ENCODE measurements at places on chromosomes 11 and 22.

- no peak for DNase-seq
Observed at GRCh38 chr22:38207898-38208432, 6.2 kb downstream of the MAFF start.

DNA sequence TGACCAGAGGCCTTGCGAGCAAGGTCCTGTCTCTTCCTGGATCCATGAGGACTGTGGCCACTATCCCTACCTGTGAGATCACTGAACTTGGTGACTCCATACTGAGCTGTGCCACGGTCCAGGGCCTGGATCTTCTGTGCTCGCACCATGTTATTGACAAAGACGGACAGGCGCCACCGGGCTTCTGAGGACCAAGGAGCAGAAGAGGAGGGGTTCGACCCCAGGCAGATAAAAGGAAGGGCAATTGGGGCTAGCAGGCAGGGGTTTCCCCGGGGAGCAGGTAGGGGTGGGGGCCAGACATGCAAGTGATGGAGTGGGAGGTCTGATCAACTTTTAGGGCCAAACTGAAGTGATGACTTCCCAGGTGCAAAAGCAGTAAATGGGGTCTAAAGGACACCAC is 2.2 kb downstream of the CTSF start:
- no peak for DNase-seq

GRCh38 chr11:15687342-15687741 is 572.6 kb downstream of the INSC start:
- no peak for DNase-seq

DNA sequence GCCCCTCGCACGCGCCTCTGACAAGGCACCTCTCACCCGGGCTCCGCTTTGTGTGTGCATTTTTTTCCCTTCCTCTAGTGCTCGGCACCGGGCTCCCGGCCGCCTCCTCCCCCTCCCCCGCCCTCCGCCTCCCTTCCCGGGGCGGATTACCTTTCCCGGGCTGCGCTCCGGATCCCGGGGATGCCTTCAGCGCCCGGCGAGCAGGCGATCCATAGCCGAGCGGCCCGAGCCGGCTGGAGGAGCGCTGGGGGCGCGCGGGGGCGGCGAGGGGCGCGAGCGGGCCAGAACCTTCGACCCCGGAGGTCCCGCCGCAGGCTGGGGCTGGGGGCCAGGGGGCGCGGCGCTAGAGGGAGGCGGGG is 282 bp downstream of the MPPED2 start:
- DNase-seq, result no peak

DNA sequence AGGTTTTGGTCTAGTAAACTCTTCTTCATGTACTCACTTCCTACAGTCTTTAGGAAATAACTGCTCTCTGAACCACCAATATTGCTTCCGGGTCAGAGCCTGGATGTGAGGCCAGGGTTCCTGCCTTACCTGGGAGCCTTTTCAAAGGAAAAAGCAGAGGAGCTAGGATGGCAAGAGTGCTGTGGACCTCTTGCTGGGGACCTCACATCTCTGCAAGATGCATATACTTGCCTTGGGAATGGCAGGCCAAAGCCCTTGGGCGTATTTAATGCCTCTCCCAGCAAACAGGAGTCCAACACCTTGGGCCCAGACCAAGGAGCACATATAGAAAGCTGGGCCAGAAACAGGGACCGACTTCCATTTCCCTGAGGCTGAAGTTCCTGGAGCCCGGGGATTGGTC is 5.3 kb downstream of the GLB1L2 start:
- DNase-seq, result no peak

GRCh38 chr11:17498058-17498457 is 21.4 kb upstream of the ABCC8 start:
- DNase-seq, result peak; percentile 57

DNA sequence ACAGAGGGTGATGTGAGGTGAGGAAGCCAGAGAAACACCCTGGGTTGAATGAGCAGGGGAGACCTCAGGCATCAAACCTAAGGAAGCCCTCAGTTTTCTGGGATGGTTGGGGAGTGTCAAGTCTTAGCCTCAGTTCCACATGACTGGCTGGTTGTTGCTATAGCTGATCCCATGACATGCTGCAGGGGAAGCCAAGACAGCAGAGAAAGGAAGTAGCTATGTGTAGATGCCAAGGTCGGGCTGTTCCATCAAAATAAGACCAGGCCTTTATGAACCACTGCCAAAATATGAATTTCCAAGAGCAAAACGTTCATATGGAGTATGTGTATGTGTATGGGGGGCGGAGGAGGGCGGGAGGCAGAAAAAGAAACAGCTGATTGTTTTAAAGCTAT is 11.6 kb downstream of the CD59 start:
- DNase-seq, result no peak

DNA sequence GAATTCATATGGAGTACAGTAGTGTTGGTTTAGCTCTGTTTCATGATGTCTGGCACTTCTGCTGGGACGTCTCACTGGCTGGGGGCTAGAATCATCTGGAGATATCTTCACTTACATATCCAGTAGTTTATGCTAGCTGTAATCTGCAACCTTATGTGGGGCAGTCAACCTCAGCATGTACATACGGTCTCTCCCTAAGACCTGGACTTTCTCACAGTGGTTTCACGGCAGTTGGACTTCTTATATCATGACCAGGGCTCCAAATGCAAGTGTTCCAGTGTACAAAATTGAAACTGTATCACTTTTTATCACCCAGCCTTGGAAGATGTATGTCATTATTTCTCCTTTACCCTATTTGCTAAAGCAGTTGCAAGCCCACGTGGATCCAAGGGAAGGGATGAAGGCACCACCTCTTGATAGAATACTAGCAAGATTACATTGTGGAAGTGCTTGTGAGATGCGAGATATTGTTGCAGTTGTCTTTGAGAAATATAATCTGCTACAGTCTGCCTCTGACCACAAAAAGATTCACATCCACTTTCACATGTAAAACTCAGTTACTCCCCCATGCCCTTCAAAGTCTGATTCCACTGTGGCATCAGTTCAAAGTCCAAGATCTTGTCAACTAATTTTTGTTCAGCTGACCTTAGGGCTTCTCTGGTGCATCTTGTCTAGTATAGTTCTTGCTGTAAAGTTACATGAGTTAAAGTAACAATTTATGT is 316.6 kb upstream of the NCAM1 start:
- no peak for DNase-seq

DNA sequence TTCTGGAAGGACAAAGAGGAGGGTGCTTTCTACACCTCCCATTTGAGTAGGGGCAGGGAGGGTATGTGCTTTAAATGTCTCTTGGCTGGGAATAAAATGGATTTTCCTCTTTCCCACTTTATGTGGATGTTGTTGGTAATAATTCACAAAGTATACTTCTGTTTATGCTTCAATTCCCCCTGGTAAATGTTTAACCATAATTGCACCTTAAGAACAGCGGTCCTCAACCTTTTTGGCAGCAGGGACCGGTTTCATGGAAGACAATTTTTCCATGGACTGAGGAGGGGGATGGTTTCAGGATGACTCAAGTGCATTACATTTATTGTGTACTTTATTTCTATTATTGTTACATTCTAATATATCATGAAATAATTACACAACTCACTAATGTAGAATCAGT is 4.0 kb upstream of the TP53AIP1 start:
- DNase-seq, result no peak

DNA sequence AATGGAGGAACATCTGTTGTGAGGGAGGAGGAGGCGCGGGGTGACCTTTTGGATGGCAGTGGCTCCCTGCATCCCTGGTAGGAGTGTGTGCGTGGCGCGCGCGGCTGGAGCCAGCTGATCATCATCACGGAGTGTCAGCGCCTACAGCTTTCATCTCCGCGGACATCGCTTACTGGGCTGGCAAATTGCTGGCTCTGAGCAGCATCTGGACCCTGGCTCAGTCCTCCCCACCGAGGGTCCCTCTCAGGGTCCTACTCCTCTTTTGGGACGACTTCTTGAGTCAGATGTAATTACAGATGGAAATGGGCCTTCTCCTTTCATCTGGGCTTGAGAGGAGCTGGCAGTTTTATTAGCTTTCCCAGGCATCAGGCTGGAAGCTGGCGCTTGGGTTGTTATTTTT is 85.3 kb downstream of the CACNA1I start:
- no peak for DNase-seq

- no peak for DNase-seq
Observed at GRCh38 chr11:111272420-111272819, 25.9 kb upstream of the POU2AF3 start.

- DNase-seq, result no peak
Observed at GRCh38 chr22:29260601-29261315, 7.0 kb downstream of the RHBDD3 start.

GRCh38 chr22:47173535-47174021 is 411.1 kb downstream of the TBC1D22A start:
- DNase-seq, result no peak

GRCh38 chr11:108483163-108483562 is 15.0 kb downstream of the POGLUT3 start:
- DNase-seq, result no peak

DNA sequence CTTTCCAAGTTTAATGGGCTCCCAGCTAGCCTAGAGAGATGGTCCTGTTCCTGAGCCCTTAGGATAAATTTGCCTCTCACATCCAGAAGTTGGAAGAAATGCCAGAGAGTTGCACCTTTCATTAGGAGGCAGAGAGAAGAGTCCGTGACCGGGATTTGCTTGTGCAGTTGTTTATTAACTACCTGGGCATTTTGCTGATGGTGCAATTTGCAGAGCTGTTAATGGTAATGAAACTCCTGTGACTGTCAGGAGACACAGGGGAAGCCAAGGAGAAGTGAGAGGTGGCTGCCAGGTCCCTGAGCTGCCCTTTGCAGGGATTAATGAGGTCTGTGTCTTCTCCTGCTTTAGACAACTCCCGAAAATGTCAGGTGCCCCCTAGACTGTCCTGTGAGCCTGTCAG is 69.1 kb upstream of the B3GAT1 start:
- DNase-seq, result no peak

DNA sequence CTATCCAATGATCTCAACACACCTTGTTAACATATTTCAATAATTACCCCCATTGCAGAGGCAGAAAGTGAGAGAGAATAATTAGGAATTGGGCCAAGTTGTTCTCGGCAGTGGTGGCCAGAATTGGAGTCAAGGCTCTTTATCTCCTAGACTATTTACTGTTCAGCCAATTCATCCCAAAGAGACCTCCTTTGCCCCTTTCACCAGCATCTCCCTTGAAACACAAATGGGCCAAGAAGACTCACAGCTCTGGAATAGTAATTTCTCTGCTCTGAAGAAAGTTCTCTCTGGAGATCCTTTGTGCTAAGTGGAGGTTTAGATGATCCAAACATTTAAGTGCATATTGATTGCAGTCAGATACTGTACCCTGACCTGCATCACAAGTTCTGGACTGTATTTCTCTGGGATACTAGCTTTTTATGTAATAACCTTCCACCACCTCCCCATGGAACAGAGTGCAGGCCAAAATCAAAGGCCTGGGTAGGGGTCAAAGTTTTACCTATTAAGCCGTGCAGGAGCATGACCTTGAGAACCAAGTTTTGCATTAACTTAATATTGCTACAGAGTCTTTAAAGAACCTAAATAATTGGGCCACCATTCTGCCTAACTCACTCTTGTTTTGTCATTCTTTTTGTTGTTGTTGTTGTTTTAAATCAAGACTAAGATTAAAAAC is 19.6 kb upstream of the CADM1 start:
- no peak for DNase-seq

DNA sequence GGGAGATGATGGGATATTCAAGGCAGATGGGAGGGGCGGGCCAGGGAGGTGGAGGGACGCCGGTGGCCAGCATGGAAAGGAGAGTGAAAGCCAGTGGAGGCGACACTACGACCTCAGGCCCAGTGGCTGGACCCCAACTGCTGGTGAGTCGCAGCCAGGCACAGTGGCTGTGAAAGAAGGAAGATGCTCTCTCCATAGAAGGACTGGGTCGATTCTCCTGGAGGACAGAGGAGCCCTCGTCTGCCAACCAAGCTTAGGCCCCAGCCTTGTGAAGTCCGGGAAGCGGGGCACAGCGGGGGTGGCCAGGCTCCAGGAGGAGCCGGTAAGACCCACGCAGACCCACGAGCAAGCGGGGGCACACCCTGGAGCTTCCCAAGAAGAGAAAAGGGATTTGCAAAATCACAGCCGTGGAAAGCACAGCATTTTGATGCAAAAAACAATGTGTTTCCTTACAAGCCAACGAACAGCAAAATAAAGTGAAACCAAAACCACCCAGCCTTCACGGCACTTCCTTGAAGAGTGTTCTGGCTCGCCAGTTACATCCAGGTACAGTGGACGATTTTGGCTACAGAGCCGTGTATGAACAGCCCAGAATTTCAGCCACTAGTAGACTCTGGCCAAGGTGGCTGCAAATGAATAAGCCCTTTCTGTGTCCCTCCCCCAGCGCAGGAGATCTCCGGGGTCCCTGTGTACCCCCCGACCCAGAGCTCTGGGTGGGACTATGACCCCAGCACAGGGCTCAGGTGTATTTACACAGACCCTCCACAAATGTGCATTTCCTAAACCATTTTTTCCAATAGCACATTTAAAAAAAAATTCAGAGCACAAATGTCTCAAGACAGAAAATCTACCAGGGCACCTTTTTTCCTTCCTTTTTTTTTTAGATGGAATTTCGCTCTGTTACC is 96.9 kb downstream of the TRMU start:
- peak; percentile 15 for DNase-seq

- DNase-seq, result no peak
Observed at GRCh38 chr11:62370743-62371440, 33.6 kb downstream of the ASRGL1 start.

DNA sequence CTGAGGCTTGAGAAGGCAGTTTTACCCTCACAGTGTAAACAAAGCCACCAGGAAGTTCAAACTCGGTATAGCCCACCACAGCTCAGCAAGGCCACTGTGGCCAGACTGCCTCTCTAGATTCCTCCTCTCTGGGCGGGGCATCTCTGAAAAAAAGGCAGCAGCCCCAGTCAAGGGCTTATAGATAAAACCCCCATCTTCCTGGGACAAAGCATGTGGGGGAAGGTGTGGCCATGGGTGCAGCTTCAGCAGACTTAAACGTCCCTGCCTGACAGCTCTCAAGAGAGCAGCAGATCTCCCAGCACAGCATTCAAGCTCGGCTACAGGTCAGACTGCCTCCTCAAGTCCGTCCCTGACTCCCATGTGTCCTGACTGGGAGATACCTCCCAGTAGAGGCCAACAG is 69.7 kb downstream of the TTC28 start:
- no peak for DNase-seq

GRCh38 chr11:33687733-33688479 is 12.7 kb downstream of the C11orf91 start:
- peak; percentile 55 for DNase-seq

GRCh38 chr11:92804388-92804966 is 165.0 kb upstream of the MTNR1B start:
- DNase-seq, result no peak
